ENCODE measurements at places on chromosomes 3 and 15.

- no peak for DNase-seq
Observed at GRCh38 chr15:40054855-40055575, 16.0 kb upstream of the SRP14 start.

- DNase-seq = no peak
Observed at GRCh38 chr15:70643106-70643782, 120.1 kb downstream of the UACA start.

GRCh38 chr15:95733931-95734330 lies 596.6 kb upstream of the NR2F2 start:
- no peak for DNase-seq

DNA sequence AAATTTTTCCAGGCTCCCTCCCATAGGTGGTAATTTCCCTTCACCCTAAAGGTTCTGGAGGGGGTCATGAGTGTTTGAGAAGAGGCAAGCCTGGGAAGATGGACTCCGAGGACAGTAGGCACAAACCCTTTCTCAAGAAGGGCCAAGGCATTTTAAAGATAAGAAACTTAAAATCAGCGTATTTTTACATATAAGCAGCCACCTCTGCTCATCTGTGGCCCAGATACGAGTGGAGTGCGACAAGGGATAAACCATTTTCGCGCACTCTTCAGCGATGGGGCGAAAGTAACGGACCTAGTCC lies 539 bp downstream of the RASSF1 start:
- no peak for DNase-seq
